Naive thymus-derived CD8-positive, alpha-beta T cell (primary cell): ENCODE measurements at places on chromosomes 7 and 10.

GRCh38 chr7:148303295-148304082 is 287.1 kb upstream of the C7orf33 start:
- DNase-seq, result no peak

DNA sequence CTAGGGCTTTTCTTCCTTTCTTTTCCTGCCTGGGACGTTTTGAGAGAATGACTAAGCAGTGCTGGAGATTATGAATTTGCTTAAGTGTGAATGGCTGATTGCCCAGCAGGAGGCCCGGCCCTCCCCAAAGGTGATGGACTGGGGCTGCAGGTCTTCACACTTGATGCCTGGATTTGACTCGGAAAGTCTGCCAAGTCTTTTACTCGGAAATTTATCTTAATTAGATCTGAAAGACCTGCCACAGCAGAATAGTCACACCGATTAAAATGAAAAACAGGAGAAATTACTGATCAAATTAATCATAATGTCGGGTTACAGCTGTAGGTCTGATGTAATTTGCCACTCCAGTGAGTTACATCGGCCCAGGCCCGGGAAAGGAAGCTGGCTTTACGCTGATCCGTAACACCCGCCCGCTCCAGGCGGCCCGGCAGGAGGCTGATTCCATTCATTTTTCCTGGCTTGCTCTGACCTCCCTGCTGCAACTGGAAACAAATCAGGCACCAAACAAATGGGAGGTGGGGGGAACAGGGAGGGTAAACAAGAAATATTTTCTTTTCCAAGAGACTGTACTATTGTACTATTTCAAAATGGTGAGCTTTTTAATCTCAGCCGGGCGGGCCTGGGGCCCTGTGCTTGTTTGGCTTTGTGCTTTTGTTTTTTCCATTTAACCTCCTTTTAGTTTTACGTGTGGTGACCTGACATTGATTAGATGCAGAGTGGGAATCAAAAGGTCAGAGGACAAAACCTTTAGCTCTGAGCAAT is 212.4 kb upstream of the YAE1 start:
- DNase-seq, result no peak

GRCh38 chr7:36690514-36691187 is 33.6 kb downstream of the AOAH start:
- DNase-seq, result no peak

DNA sequence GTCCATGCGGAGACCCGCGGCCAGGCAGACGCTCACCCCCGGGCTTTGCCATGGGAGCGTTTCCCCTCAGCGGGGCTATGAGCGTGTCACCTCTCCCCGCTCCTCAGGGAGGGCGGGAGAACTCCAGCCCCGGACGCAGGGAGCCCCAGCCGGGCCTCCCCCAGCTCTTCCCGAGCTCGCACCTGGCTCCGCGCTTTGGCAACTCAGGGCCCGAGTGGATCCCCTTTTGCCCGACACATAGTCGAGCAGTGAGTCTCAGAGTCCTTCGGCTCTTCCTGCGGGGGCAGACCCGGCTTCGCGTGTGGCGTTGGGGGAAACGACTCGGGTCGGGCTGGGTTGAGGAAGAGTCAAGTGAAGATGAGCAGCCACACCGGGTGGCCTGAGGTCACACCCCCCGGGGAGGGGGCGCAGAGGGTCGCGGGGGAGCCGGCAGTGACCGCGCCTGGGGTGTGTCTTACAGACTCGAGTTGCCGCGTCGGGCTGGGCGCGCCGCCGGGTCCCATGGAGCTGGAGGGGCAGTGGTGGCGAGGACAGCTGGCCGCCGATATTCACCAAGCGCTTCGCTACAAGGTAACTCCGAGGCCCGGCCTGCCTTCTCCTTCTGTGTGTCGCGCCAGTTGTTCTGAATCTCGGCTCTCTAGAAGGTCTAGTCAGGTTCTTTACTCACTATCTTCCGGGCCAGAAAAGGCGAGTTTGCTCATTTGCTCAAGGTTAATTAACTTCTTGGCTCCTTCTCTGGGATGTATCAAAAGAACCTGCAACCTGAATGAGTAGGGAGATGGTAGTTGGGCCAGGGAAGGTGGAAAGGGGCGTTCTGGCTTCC is 721 bp downstream of the CCNJ start:
- peak; percentile 68 for DNase-seq

DNA sequence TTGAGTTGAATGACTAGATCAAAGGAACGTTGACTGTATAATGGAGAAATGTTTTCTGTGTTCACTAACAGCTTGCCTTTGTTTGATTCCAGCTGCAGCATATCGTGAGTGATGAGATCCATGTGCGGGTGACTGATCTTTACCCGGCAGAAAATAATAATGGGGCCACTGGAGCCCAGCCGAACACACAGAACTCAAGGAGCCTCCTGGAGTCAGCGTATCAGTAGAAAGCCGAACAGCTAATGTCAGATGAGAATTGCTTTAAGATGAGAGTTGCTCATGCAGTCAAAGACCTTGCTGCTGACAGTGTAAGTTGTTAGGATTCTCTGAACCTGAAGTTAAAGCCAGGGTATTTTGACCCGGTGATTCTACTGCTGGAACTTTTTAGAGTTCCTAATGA is 34.3 kb upstream of the MTPAP start:
- DNase-seq, result no peak

- DNase-seq, result peak; percentile 8
Observed at GRCh38 chr10:74738985-74739567, 87.3 kb upstream of the KAT6B start.

- no peak for DNase-seq
Observed at GRCh38 chr10:6135039-6135438, 46.2 kb downstream of the RBM17 start.

- no peak for DNase-seq
Observed at GRCh38 chr7:76155938-76156337, 45.8 kb upstream of the SRRM3 start.

- no peak for DNase-seq
Observed at GRCh38 chr7:7352845-7353244, 170.5 kb downstream of the C1GALT1 start.

DNA sequence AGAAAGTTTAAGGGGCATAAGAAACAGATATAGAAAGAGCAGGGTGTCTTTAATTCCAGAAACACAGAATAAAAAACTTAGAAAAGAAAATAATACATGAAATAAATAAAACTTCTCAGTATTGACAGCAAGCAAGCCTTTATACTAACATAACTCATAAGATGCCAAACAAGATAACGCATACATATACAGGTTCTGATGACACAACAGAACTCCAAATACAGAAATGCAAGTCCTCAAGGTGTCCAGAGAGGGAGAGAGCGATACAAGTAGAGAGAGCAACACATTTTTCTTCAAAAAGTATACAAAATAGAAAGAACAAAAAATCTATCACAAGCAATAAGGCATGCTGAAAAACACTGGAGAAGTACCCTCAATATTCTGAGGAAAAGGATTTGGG is 314.6 kb upstream of the POM121L12 start:
- no peak for DNase-seq

GRCh38 chr7:2079332-2080059 is 153.2 kb downstream of the MAD1L1 start:
- no peak for DNase-seq

DNA sequence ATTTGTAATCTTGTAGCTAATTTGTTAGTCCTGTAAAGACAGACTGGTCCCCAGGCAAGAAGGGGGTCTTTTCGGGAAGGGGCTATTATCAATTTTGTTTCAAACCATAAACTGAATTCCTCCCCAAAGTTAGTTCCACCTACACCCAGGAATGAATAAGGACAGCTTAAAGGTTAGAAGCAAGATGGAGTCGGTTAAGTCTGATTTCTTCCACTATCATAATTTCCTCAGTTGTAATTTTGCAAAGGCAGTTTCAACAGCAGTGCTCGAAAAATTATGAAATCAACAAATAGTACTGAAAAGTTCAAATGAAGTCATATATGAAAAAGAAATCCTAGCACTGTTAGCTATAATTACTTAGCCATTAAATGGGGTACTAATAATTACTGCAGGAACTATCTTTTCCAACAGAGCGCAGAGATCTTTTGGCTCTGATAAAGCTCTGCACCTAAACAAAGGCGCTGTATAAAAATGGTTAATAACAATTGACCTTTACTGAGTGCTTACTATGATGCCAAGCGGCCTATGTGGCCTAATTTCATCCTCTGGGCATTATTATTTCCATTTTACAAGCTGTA is 756 bp upstream of the SEC24C start:
- no peak for DNase-seq

GRCh38 chr7:107179326-107180164 is 10.7 kb downstream of the HBP1 start:
- no peak for DNase-seq

GRCh38 chr7:70694971-70695794 is 436.8 kb upstream of the GALNT17 start:
- no peak for DNase-seq

GRCh38 chr10:71263376-71263775 is 51.0 kb downstream of the UNC5B start:
- no peak for DNase-seq
